HepG2 (cell line): ENCODE measurements at places on chromosomes 6 and 20.

GRCh38 chr6:3117912-3118352 lies 579 bp upstream of the BPHL start:
- DNase-seq, result no peak

GRCh38 chr20:34993941-34994508 lies 38.4 kb downstream of the MYH7B start:
- no peak for DNase-seq

- DNase-seq, result no peak
Measured at GRCh38 chr20:55755411-55755810, 249.9 kb downstream of the CBLN4 start.

- DNase-seq, result no peak
Measured at GRCh38 chr20:18057101-18057993, at the start of gene OVOL2. OVOL2 (minus strand) TSS chr20:18057916; CDS start chr20:18057634, 282 bp downstream.

- DNase-seq, result no peak
Measured at GRCh38 chr6:149132336-149132735, 185.2 kb upstream of the TAB2 start.

GRCh38 chr6:79872986-79873385 lies 74.4 kb downstream of the ELOVL4 start:
- no peak for DNase-seq

GRCh38 chr6:83417880-83418663 lies 12.8 kb downstream of the ME1 start:
- peak; percentile 27 for DNase-seq

GRCh38 chr6:143583542-143584327 lies 72.2 kb upstream of the FUCA2 start:
- DNase-seq, result no peak

GRCh38 chr6:47147175-47147727 lies 105.1 kb upstream of the ADGRF1 start:
- peak; percentile 50 for DNase-seq

DNA sequence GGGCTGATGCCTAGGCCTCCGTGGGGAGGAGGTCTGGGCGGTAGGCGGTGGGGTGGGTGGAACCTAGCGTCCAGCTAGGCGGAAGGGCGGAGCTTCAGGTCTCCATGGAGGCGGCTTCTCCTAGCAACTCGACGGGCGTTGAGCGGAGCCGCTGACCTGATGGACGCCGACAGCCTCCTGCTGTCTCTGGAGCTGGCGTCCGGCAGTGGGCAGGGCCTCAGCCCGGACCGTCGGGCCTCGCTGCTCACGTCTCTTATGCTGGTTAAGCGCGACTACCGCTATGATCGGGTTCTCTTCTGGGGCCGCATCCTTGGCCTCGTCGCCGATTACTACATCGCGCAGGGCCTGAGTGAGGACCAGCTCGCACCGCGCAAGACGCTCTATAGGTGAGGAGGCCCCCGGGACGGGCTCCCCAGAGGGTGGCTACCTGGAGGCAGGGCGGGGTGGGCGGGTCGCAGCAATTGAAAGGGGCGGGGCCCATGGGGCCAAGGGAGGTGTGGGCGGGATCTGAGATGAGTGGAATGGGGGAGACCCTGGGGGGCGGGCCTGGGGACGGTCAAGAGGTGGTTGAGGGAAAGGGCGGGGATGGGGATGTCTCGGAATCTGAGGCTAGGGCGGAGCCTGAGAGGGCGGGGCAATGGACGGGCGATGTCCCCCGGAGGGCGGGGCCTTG lies at the start of gene RSPH9:
Gene RSPH9, plus strand, starts transcription at position 97 of the 673 bp plus-strand sequence. Its CDS starts 63 bp downstream, at position 160.
- DNase-seq, result no peak

DNA sequence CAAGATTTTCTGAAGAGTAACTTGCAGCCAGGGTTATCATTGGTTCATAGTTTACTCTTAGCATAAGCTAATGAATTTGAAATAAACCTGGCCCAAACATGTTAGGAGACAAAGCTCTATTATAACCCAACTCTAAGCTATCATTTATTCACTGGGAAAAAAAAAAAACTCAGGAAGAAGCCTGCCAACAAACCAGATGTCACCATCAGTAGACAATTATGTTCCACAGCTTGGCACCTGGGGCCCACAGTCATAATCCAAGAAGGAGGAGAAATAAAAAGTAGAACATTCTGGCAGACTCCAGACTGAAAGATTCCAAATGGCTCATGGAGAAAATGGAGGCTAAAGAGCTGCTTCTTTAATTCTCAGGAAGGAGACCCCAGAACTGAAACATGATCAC lies 100.0 kb upstream of the CNR1 start:
- no peak for DNase-seq

- no peak for DNase-seq
Measured at GRCh38 chr6:120894077-120894476, 440.2 kb downstream of the TBC1D32 start.
